Right atrium auricular region (tissue), 2 donors: ENCODE measurements at places on chromosomes 5 and 9.

GRCh38 chr5:56119050-56119449, 114.1 kb downstream of the ANKRD55 start:
- DNase-seq = no peak

- DNase-seq = no peak
Measured at GRCh38 chr5:152349683-152350526, 55.2 kb downstream of the NMUR2 start.

DNA sequence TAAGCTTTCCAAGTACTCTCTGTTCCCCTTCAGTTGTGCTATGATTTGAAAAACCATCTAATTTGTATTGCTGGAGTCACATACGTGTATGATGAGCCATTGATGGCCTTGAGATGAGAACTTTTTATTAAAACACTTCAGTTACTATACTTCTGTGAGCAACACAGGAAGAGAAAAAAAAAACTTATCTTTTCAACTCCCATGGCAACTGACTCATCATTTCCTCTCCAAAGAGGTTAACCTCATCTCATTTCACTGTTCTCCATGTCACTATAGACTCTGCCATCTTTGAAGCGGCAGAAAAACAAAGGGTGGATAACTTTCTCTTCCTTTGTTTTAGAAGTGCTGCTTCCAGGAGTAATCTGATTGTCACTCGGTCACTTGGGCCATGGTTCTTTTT, 104.3 kb upstream of the PCSK1 start:
- DNase-seq = no peak

GRCh38 chr9:70392850-70393249, 21.6 kb downstream of the KLF9 start:
- DNase-seq = no peak

DNA sequence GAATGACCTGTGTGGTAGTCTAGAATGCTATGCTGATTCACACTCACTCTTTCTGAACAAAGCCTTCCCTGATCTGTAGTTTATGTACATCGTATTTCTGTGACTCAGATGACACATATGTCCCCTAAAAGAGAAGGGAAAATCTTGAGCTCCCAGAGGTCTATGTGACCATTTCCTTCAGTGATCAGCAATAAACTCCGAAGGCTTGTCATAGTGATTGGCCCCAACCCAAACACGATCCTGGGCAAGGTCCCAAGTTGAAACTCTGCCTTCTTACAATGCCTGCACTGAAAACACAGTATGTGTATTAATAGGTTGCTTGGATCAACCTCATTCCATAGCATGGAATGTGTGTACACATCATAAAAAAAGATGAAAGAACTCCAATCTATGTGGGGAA, 685.8 kb downstream of the MAT2B start:
- no peak for DNase-seq

DNA sequence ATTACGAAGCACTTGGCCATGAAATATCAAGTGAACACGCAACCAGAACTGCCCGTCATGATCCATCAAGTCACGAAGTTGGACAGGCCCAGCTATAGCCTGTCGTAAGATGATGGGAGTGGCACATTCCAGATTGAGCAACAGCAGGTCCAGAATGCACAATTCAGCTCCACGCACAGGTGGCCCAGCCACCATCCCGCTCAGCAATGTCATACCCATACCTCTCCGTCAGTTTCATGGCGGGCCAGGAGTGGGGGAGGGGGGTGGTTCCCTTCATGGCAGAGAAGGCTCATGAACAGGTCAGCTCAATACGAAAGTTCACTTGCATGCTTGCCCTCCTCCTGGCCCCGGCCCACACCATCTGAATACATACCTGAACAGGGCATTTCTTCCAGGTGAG, 34.9 kb downstream of the SMIM23 start:
- no peak for DNase-seq

DNA sequence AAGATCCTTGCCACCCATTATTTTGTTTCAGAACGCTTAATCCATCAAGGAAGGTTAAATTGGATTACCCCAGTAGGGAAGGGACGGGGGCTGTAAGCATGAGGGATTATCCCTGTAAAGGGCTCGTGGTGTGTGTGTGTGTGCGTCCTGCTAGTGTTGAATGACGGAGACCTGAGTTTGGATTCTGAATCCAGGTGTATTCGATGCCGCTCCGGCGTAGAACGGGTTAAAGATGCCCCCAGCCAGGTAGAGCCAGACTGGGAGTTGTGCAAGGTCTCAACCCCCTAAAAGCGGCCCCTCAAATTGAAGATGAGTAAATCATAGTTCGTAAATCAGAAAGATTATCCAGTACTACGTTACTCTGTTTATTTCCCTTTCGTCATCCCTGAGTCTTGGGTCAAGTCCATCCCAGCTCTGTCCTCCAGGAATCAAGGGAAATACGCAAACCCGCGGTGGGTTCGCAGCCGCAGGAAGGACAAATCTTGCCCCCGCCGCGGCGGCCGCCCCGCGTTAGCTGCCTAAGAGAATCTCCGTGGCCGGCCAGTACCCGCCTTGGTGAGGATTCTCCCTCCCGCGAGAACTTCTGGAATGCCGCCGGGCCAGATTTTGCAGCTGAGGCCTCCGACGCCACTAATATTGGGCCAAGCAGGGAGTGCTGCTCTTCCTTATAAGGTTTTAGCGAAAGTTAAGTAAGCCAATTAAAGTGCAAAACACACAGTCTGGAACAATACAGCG, 586 bp upstream of the MTAP start:
- DNase-seq = peak; percentile 72

DNA sequence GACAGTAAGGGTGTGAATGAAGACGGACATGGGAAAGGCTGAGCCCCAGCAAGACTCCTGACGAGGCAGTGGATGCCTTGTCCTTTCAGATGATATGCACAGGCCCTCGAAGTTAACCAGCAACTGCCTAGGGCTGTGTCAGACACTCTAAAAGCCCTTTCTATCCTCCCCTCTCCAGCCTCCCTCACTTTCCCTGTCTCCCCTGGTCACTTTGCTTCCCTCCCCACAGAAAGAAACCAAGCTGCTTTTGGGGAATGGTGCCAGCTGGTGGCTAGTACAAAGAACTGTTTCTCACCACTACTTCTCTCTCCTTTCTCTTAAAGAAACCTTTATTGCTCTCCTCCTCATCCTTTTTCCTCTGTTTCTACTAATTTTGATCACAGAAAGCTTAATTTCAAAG, 21.4 kb downstream of the LHFPL2 start:
- DNase-seq = no peak

- DNase-seq = no peak
Measured at GRCh38 chr9:3981897-3982296, 318.0 kb downstream of the GLIS3 start.

- no peak for DNase-seq
Measured at GRCh38 chr9:138053996-138054752, 176.6 kb downstream of the CACNA1B start.

- no peak for DNase-seq
Measured at GRCh38 chr5:111231119-111231518, 6.9 kb downstream of the CAMK4 start.

- DNase-seq = no peak
Measured at GRCh38 chr5:67065237-67065636, 131.4 kb downstream of the CD180 start.

DNA sequence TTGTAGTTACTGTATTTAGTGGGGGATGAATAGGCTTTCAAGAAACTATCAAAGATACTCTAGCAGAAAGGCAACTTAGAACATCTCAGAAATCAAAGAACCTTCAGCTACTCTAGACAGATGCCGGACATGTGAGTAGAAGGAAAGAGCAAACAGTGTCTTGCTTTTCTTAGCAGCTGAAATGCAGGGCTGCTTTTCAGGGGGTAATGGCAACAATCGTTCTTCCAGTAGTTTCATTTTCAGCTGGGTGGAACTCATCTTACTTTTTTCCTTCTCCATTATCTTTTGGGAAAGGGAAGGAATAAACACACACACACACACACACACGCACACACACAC, 281.6 kb downstream of the CRB2 start:
- DNase-seq = no peak

- DNase-seq = no peak
Measured at GRCh38 chr5:135996611-135997010, 32.2 kb upstream of the TGFBI start.

DNA sequence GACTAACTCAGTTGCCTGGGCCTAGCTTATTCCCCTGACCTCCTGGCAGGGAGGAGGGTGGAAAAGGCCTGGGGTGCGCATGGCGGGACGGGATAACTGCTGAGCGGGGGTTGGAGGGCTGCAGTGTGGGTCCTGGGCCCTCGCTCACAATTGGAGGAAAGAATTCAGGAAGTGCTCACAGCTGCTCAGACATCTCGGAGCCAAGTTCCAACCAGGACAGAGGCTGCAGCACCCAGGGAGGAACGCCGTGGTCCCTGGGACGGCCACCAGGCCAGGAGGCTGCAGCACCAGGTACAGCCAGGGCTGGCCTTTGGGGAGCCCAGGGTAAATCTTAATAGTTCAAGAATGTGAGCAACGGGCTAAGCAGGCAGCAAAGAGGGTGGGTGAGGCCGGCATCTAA, at the start of gene SPAAR:
SPAAR (plus strand) TSS at position 217 of the 400 bp plus-strand sequence. CDS start 974 bp downstream, outside the sequence.
- no peak for DNase-seq

DNA sequence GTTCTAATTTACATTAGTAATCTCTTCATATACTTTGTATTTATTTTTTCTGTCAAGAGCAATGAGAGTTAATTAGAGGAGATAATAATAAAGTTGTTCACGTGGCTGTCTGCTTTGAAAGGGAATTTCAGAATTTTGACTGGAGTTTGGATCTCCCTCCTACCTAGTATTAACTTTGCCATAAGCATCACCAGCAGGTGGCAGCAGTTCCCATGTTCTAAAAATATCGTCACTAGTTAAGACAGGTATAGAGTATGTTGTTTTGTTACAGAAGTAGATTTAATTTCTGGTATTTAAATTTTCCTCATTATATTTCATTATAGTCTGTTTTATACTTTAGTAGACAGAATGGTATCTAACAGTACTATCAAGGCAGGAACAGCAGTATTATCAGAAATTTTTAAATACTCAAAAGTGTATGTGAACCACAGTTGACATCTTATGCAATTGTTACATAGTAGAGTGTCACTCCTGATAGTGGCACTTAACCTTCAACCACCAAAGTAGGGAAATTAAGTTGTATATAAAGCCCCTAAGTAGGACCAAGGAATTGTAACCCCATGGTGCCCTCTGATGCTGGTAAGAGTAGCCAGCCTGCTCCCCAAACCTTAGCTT, 20.4 kb downstream of the GNPDA1 start:
- peak; percentile 78 for DNase-seq

DNA sequence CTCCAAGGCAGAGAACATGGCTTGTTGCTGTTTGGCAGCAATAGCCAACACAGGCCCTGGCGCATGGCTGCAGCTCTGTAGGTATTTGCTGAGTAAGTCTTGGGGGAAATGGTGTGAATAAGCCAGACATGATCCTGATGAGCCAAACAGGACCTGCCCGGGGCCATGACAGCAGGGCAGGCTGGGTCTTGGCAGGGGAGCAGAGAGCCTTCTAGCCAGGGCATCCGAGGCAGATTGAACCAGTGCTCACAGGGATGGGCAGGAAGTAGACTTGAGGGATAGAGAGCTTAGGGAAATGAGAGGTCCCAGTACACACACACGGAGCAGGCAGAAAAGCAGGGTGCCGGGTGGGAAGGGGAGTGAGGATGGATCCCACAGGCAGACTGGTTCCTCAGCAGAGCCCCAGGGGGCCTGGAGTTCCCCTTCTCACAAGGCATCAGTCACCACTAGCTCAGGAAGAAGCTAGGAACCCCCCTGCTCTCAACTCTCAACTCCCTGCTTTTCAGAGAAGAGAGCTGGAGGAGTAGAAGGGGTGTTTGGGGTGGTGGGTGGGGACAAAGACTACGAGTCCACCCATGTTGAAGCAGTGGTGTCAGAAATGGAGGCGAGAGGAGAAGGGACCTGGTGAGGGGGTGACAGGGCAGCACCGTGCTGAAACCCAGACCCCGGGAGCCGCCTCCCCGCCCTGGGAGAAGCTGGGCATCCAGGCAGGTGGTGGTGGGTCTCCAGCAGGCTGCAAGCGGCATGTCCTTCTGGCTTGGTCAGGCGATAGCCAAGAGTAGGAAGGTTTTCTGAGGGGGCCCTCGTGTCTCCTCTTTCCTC, 111.1 kb downstream of the RGS3 start:
- no peak for DNase-seq

- no peak for DNase-seq
Measured at GRCh38 chr9:77180056-77180455, 2.7 kb downstream of the VPS13A start.

DNA sequence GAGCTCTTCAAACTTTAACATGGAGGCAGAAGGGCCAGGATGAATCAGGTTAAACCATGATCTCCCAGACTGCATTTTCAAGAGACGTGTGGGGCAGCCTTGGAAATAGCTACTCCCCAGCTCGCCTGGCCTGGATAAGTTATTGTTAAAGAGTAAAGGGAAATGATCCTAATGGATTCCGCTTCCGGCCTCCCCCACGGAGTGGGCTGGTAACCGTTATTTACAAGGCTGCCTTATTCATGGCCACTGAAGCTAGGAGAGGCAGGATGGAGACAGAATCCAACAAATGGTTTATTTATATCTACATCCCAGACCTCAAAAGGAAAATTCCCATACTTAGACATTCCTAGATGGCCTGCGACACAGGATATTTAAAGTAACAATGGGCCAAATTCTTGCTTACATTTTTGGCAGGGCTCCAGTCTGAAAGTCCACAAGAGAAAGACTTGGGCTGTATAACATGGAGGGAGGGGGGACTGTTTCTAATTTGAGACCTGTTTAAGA, 27.9 kb downstream of the SPRY4 start:
- no peak for DNase-seq

GRCh38 chr5:27020973-27021372, 17.4 kb downstream of the CDH9 start:
- no peak for DNase-seq

- DNase-seq = peak; percentile 69
Measured at GRCh38 chr5:72167804-72168203, 60.5 kb downstream of the MAP1B start.

- no peak for DNase-seq
Measured at GRCh38 chr9:8014997-8015682, 215.6 kb upstream of the DMAC1 start.

GRCh38 chr9:135864447-135865049, 42.8 kb downstream of the CAMSAP1 start:
- no peak for DNase-seq

DNA sequence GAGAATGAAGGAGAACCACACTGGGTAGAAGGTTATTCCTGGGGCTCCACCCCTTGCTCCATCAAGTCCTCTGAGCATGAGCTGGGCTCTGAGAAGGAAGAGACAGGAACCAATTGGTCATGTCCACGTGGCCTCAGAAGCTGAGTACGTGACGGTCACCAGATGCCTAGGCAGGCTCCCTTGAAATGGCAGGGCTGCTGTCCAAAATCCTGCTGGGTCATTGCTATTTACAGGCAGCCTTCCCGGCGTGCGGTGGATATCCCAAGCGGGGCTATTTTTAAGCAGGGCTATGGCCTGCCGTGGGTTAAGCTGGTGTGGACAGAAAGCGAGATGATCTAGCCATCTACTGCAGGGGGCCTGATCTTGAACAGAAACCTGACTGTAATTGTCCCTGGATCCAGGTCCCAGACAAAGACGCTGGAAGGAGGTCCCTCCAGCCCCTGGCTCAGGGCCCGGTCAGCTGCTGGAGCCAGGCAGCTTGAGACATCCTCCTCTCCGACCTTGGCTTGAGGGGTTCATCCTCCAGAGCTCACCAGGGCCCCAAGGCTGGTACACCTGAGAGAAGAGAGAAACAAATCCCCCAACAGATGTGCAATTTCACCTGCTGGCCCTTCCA, 550 bp upstream of the CKMT2 start:
- peak; percentile 91 for DNase-seq

GRCh38 chr5:168879929-168880328, 300.8 kb upstream of the PANK3 start:
- no peak for DNase-seq
